ENCODE measurements at places on chromosomes 7 and 10.

DNA sequence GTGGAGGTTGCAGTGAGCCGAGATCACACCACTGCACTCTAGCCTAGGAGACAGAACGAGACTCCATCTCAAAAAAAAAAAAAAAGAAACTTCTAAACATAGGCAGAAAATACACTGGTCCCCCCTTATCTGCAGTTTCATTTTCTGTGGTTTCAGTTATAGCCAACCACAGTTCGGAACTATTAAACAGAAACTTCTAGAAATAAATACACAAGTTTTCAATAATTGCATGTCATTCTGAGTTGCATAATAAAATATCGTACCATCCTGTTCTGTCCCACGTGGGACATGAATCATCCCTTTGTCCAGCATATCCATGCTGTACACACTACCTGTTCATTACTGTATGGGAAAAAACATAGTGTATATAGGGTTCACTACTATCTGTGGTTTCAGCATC, 8.0 kb downstream of the XRCC2 start:
- no peak for DNase-seq

GRCh38 chr10:126268013-126268920, 120.0 kb downstream of the ADAM12 start:
- no peak for DNase-seq

- no peak for DNase-seq
These were observed 396.2 kb downstream of the TYW1 start for GRCh38 chr7:67392596-67393438.

DNA sequence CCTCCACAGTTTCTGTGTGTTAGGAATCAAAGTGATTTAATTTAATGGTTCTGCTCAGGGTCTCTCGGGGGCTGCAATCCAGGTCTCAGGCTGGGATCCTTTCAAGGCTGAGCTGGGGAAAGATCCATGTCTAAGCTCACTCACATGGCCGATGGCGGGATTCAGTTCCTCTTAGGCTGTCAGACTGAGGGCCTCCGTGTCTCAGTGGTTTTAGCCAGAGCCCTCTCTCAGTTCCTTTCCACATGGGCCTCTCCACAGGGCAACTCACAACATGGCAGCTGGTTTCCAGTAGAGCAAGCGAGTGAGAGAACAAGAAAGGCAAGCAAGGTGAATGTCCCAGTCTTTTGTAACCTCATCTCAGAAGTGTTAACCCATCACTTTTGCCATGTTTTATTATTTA, 26.9 kb downstream of the CAV1 start:
- DNase-seq: no peak

DNA sequence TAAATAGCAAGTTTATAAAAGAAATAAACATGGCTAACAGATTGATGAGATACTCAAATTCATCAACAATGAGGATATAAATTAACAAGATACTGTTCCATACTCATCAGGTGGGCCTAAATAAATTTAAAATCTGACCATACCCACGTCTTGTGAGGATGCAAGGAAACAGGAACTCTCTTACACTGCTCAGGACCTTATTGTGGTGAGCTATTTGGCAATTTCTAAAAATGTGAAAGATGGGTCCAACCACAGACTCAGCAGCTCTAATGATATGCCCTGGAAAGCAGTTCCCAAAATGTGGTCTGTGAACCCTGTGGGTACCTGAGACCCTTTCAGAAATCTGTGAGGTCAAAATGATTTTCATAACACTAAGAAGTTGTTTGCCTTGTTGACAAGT, 21.5 kb downstream of the RPP38 start:
- DNase-seq: no peak

- DNase-seq: no peak
These were observed 112.0 kb downstream of the NPTX2 start for GRCh38 chr7:98729121-98729520.

GRCh38 chr10:129694184-129694583, 227.1 kb downstream of the MGMT start:
- DNase-seq: no peak
